ENCODE measurements at places on chromosomes 4 and X.

- no peak for DNase-seq
These were observed 17.0 kb downstream of the PRKG2 start for GRCh38 chr4:81197864-81198524.

- peak; percentile 60 for DNase-seq
These were observed 57.3 kb upstream of the BCOR start for GRCh38 chrX:40154853-40155588.

GRCh38 chrX:140766024-140766611 is 56.6 kb downstream of the LINC00632 start:
- DNase-seq: peak; percentile 14

- no peak for DNase-seq
These were observed 17.9 kb downstream of the PPA2 start for GRCh38 chr4:105455998-105456397.

DNA sequence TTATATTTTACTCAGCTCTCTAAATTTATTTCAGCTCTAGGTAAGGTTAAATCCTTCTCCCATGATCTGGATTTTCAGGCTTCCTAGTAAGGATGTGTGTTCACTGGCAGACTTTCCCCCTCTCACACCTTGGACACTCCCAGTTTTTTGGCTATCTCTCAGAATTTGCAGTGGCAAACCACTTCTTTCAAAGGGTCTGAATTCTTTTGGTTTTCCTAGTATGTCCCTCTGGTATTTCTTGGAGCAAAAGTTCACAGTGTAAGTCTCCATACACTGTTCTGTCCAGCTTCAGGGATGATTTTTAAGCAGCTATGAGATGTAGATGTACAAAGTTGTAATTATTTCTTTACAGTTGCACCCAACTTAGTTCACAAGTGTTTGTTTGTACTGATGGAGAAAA is 653.8 kb upstream of the GALNT7 start:
- DNase-seq: no peak

GRCh38 chr4:37725718-37726117 is 39.5 kb upstream of the RELL1 start:
- no peak for DNase-seq

- DNase-seq: no peak
These were observed 442.7 kb downstream of the RAPGEF2 start for GRCh38 chr4:159545556-159545955.

DNA sequence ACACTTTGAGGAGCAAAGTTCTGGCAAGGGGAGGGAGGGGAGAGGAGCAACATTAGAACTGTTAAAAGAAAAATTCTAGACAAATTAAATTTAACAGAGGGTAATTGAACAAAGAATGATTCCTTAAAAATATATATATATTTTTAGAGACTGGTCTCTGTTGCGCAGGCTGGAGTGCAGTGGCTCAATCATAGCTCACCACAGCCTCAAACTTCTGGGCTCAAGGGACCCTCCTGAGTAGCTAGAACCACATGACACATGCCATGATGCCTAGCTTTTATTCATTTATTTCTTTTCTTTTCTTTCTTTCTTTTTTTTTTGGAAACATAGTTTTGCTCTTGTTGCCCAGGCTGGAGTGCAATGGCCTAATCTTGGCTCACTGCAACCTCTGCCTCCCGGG is 19.1 kb upstream of the SPINK2 start:
- DNase-seq: no peak

DNA sequence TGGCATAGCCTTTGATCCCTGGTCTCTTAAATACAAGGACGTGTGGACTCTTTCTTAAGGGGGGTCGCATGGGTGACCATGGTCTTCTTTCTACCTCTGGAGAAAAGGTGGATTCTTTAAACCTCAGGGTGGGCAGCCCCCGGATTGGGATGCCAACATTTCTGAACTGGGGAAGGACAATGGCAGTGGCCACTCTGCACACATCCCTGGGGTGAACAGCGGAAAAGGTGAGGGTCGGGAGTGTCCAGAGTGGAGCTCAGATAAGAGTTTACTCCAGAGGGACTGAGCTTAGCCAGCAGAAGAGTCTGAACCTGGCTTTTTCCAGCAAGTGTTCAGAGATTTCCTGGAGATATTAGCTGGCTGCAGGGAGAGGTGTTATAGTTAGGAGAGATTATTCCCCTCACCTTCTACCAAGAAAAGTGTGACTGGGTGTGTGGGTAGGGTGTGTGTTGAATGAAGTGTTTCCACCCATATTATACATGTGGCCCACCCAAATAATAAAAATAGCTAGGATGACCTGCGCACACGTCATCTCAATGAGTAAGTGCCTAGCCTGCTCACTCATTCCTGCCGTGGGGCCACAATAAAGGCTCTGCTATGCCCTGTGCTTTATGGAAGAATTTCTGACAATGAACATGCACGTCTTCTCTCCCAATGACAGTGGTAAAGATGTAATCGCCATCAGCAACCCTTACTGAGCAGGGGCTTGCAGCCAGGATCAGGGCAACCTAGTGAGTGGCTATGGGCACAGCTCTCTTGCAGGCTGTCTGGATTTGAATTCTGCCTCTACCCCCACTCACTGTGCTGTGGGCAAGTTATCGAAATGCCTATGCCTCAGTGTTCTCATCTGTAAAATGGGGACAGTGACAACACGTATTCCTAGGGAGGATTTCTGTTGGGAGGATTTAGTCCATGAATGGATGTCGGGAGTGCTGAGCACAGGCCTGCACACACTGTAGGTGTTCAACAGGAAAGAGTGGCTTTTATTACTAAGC is 76.6 kb downstream of the SLC2A9 start:
- no peak for DNase-seq

GRCh38 chr4:78568640-78569305 is 17.2 kb downstream of the ANXA3 start:
- DNase-seq: no peak

GRCh38 chr4:137558951-137559350 is 26.7 kb upstream of the PCDH18 start:
- DNase-seq: no peak

- DNase-seq: no peak
These were observed 78.7 kb downstream of the RBM47 start for GRCh38 chr4:40550948-40551462.

GRCh38 chr4:53595204-53595603 is 3.9 kb upstream of the LNX1 start:
- DNase-seq: no peak

DNA sequence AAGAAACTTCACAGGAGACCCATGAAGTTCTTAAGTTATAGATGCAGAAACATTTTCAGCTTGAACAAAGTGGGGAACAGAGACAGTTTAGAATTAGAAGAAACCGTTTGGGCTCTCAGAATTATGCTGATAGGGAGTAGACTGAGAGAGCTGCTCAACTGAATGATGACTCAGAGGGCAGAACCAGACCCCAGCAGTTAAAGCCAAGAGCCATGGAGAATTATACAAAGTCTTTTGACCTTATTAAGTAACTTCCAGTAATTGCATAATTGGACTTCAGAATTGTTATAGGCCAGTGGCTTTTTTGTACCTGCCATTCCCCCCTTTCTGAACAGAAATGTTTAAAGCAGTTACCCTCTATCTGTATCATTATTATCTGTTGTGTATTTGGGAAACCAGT is 642.1 kb downstream of the CCSER1 start:
- no peak for DNase-seq

DNA sequence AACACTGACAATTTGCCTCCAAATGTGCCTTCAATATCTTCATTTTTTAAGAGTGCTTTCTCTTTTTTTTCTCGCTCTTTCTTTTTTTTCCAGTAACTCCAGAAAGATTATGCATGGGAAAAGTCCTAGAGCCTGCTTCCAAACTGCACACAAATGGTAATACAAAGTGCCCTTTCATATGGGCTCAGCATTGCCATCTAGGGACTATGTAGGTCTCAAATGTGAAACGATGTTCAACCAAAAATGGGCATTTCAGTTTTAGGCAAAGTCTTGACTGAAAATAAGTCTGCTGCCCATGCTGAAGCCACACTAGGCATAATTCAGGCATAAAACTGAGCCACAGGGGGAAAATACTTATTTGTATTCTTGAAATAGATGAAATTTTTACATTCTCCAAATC is 65.6 kb downstream of the SYNPO2 start:
- DNase-seq: no peak

GRCh38 chr4:92483341-92483740 is 179.6 kb downstream of the GRID2 start:
- DNase-seq: no peak

DNA sequence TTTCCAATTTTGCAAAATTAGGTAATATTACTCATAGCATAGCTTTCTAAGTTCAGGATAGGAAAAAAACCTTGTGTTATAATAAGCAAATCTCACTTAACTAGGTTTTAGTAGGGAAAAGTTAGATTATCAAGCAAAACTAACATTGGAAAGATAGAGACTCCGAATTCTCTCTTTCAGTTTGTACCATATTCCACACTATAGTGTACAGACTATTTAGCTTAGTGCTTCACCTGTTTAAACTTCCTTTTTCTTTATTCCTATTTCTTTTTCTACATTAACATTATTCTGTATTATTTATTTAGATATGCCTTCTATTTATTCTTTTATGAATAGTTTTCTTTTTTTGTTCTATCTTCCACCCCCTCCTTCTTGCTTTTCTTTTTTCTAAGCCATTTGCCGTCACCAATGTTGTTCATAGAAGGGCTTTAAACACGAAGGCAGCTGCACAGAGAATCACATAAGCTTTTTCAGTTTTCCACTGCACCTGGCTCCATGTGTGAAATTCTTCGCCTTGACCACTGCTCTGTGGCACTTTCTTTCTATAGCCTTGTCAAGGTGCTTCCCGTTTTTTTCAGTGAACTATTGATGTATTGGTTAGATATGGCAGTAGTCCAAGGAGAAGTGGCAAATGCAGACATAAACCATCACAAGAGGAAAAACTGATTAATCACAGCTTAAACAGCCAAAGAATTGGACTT is 8.5 kb downstream of the PCDH10 start:
- no peak for DNase-seq

DNA sequence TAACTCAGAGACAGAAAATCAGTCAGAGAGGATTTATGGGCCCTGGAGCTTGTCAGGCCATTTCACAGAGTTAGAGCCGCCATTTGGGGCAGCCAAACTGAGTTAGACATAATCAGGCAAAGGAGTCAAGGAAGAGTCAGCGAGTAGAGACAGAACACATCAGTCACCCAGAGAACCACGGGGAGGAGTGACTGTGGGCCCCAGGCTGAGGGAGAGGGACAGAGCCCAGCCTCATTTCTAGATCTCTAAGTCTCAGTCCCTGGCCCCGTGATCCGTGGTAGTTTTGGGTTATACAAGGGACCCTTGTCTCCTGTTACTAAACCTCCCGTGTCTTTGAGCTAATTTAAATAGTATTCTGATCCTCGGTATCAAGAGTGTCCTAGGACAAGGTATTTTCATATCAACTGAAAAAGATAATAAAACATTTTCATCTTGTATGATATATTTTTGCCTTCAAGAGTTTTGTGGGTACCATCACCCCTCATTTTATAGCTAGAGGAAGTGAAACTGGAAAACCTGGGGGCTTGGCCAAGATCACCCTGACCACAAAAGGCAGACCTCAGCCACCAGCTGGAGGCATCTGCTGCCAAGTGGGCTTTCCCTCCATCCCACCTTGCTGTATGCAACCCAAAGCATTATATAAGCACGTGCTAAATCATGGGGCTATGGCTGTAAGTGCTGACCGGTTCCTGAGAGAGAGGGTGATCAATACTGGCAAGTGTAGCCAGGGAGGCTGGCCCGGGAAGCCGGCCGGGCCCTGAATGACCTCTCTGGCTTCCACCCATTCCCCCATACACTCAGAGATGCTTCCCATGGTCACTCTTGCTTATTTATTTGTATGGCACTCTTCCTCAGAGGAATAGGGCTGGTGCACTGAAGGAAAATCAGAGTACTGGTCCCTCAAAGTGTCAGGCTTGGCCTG is 204.1 kb downstream of the BCOR start:
- DNase-seq: no peak

GRCh38 chrX:9088896-9089295 is 55.0 kb upstream of the FAM9B start:
- no peak for DNase-seq

DNA sequence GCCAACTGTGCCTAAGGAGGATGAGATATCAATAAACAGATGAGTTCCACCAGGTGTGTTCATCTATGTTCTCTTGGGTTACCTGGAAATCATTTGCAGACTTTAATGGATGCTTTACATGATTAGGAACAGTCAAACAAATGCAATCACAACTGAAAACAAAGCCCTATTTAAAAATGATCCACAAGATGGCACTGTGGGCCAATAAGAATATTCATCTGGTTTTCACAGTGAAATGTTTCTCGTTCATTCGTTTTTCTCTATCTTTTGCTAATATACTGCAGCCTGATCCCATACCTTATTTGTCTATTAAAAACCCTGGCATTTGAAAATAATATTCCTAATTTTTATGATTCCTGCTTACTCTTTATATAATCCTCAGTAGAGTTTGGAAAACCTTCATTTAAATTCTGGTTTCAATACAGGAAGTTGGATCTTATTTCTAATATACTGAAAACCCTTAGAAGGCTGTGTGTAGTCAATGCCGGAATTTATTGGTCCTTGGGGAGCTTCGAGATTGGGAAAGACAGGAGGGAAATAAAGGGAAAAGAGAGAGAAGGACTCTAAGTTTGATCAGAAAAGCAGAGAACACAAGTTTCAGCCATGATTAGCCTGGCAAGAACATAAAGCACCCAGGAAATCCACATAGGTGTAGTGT is 63.8 kb upstream of the TAPT1 start:
- DNase-seq: no peak

DNA sequence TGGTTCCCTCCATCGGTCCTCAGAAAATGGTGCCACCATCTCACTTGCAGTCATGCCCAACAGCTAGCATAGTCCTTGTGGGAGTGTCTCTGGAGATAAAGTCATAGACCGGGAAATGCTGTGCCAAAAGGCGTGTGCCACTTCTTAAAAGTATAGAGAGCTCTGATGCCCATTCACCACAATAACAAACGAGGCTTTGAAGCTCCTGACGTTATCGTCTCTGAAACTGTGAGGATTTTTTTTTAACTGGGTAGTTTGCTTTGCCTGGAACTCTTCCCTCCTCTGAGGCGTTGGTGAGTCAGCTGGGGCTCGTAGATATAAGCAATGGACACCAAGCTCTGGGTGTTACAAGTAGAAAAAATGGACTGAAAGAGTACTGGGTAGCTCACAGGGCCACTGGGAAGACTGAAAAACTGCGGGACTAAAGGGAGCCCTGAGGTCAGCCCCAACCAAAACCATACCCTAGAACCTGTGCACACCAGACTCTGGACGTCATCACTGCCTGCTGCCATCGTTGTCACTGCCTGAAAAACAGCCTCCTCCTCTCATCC is 89.4 kb upstream of the TRIM2 start:
- DNase-seq: no peak

GRCh38 chrX:1330605-1331004 is 6.0 kb upstream of the IL3RA start:
- no peak for DNase-seq

DNA sequence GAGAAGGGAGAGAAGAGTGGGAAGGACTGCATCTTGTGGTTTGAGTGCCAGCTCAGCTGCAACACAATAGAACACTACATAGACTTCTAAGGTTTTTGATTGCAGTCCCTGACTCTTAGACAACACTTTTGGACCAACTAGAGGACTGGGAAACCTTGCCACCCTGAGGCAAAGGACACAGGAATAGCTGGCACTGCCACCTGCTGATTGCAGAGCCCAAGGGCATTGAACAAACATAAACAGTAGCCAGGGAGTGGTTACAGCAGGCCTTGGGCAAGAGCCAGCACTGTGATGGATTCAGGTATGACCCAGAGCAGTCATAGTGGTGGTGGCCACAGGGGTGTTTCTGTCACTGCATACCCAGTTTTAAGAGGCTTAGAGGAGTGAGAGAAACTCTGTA is 72.5 kb upstream of the CXorf51A start:
- no peak for DNase-seq

All from hepatic stellate cell (primary cell).